ENCODE measurements at places on chromosomes 13 and 19.

DNA sequence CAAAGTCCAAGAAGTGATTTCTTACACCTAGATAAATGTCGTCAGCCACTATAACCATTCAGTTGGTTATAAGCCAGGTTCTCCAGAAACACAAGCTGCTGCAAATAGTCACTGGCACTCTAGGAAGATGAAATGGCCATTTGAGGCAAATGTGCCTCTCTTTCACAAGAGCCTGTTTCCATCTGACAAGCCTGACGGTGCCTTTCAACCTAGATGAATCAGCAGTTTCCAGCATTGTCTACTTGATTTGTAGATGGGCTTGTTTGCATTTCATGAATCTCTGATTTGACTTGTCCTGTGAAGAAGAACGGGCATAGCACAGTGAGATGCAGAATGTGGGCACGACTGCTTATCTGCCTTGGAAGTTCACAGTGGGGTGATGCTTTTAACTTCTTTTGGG is 327.2 kb downstream of the LMO7 start:
- DNase-seq: no peak

- no peak for DNase-seq
These were observed 647.1 kb upstream of the SLITRK6 start for GRCh38 chr13:86446311-86446710.

- DNase-seq: no peak
These were observed 34.4 kb upstream of the MIR17HG start for GRCh38 chr13:91313103-91313502.

- DNase-seq: peak; percentile 37
These were observed 293.6 kb downstream of the TDRD3 start for GRCh38 chr13:60690604-60691003.

- peak; percentile 87 for DNase-seq
These were observed 5.5 kb upstream of the GALP start for GRCh38 chr19:56170261-56170660.

DNA sequence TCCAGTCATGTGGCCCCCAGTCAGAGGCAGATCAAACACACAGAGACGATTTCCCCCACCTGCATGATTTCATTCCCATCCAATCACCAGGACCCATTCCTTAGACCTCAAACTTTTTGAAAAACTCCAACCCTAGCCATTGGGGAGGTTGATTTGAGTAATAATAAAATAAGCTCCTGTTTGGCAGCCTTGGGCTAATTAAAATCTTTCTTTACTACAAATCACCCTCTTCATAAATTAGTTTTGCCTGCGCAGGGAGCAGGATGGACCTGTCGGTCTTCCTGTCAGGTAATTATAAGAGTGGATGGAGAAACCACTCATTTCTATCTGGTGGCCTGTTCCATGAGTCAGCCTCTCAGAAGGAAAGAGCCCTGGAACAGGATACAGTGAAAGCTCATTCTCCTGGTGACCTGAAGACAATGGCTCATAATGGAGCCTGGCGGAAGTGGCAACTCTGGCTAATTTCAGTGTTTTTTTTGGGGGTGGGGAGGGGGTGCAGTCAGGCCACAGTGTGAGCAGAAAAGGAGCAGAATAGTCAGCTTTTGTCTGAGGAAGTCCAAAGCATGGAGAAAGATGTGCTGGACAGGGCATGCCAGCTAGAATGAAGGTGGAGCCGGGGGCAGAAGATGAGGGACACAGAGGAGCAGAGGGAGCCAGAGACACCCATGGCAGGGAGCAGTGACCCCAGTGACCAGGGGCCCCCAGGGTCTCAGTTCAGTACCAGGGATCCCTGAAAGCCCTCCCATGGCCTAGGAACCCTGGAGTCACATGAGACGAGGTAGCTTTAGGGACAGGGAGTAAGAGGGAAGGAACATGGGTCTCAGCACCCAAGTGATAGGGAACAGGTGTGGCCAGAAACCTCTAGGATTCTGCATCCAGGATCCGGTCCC is 31.8 kb upstream of the PSG9 start:
- DNase-seq: no peak

DNA sequence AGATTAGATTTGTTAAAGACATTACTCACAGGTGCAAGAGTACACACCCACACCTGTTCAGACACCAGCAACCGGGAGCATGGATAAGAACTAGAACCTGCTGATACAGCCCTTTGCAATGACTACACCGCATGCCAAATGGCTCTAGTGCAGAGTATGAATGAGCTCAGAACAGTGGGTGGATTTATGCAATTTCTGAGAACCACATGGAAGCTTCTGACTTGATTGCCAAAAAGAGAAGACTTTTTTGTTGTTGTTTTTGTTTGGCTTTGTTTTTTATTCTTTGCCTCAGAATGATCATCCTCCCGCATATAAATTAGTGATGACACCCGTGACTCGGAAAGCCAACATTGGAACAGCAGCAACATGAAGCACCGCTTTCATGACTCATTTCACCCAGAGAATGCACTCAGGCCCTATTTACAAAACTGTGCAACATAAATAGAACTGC is 77.4 kb upstream of the LRCH1 start:
- DNase-seq: no peak

- no peak for DNase-seq
These were observed 95.2 kb downstream of the USP12 start for GRCh38 chr13:27076421-27076820.

DNA sequence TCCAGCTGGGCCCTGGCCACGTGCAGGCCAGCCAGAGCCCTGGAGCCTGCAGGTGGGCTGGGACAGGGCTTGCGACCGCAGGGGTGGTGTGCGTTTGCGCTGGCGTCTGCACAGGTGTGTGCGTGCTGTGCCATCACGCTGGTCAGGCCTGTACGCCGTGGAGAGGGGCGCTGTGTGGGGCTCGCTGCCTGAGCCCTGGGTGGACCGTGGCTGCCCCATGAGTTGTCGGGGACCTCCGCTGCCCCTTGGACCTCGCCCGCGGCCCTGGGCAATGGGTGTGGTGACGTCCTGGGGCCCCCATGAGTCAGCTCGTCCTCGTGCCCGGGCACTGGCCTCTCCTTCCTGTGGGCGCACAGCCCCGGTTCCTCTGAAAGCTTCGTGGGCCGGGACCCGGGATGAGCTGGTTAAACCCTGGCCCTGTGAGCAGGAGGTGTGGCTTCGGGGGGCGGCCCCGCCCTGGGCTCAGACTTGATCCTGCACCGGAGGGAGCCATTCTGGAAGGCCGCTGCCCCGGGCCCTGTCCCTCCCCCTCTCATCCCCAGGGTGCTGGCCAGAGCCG is 6.8 kb downstream of the CSNK1G2 start:
- DNase-seq: no peak

- no peak for DNase-seq
These were observed 17.4 kb downstream of the PIP5K1C start for GRCh38 chr19:3682741-3683404.

DNA sequence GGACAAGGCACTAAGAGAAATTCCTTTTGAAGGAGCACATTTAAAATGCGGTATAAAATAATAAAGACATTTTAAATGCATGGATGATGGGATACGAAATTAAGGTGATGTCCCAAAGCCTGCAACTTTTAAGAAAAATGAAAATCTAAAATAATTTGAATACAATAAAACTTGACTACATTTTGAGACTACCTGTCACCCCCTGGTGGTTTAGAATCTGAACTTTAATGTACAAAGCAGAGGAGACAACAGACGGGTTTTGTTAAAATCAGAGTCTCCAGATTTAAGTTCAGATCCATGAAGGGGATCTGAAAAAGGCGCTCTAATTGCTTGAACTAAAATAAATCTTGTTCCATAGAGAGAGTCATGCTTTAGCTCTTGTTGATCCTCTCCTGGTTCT is 1129.3 kb upstream of the PCDH20 start:
- DNase-seq: no peak

- DNase-seq: no peak
These were observed 8.0 kb downstream of the ZNF416 start for GRCh38 chr19:57570707-57571106.

- DNase-seq: no peak
These were observed 464.6 kb downstream of the MYO16 start for GRCh38 chr13:109093998-109094397.

- no peak for DNase-seq
These were observed 6.7 kb downstream of the MED26 start for GRCh38 chr19:16621165-16621800.

DNA sequence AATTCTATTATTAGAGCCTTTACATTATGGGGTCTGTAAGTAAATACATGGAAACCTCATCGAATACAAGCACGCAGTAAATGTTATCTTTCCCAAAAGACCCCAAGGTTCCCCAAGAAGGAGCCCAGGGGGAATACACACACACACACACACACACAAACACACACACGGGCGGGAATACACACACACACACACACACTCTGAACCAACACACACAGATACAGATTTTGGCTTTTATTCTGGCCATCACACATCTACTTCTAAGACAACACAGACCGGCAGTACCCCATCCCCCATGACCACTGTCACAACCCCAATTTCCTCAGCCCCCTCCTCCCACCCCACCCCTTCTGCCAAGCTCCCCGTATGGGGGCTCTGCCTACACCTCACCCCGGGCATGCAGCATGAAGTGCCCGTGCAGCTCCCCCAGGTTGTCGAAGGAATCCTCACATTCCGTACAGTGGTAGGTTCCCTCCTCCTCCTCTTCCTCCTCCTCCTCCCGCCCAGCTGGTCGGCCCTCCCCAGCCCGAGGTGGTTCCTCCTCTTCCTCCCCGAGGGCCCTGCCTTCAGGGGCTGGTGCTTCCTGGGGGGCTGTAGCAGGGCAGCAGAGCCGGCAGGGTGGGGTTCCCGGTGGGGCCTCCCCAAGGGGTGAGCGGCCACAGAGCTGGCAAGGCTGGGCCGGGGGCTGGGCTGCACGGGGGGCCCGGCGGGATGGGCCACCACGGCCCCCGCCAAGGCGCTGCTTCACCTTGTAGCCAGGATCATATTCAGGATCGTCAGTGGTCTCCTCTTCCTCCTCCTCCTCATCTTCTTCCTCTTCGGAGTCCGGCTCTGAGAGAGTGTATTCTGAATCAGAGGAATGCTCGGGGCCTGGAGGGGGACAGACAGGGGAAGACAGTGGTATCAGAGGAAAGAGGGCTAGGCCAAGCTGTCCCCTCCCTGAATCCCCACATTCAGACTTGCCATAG is 4.4 kb upstream of the SRRM5 start:
- no peak for DNase-seq

- DNase-seq: no peak
These were observed 45.3 kb downstream of the NFIC start for GRCh38 chr19:3411636-3412035.

- DNase-seq: no peak
These were observed 32.9 kb downstream of the CCDC122 start for GRCh38 chr13:43846496-43847158.

DNA sequence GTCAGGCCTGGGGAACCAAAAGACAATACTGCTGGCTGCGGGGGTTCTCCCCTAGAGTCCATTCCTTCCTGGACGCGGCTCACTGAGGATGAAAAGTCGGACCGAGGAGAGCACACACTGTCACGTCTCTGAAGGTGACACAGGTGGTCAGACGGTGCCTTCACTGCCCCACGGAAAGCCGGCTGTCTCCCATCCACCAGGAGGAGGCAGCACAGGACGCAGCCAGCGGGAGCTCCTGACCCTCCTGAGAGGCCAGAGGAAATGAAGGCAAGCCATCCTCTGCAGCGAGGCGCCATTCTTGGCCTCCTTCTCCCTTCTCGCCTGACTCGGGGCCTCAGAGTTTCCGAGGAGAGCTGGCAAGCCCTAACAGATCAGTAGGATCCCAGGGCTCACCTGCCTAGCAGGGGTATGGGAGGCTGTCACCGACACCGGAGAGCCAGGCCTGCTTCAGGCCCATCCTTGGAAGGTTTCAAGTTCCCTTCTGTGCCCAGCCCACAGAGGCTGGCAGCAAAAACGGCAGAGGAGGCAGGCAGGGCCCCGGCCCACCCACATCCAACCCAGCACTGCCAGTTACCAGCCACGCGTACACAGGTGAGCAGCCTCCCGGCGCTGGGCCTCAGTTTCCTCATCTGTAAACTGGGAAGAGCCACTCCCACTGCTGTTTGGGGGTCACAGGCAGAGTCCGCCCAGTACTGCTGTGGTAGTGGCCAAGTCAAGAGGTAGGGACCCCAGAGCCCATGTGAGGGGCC is 4.5 kb downstream of the REXO1 start:
- no peak for DNase-seq

- DNase-seq: peak; percentile 58
These were observed 10.9 kb upstream of the GAS6 start for GRCh38 chr13:113874579-113875428.

GRCh38 chr13:82224806-82225205 is 1657.5 kb downstream of the SLITRK1 start:
- no peak for DNase-seq

GRCh38 chr13:111111376-111111937 is 3.7 kb upstream of the ARHGEF7 start:
- DNase-seq: no peak

GRCh38 chr13:21675095-21675991 is 4.5 kb downstream of the FGF9 start:
- DNase-seq: peak; percentile 58

GRCh38 chr13:87124785-87125074 is 546.4 kb upstream of the SLITRK5 start:
- DNase-seq: no peak

GRCh38 chr19:19062454-19063182 is 1.2 kb upstream of the SLC25A42 start:
- no peak for DNase-seq

- no peak for DNase-seq
These were observed at the start of gene PTGIR for GRCh38 chr19:46624958-46625661. Gene PTGIR, minus strand, starts transcription at chr19:46625089. Its CDS starts 864 bp downstream, at chr19:46624225.

GRCh38 chr19:41720103-41720502 is 11.7 kb downstream of the CEACAM5 start:
- no peak for DNase-seq

DNA sequence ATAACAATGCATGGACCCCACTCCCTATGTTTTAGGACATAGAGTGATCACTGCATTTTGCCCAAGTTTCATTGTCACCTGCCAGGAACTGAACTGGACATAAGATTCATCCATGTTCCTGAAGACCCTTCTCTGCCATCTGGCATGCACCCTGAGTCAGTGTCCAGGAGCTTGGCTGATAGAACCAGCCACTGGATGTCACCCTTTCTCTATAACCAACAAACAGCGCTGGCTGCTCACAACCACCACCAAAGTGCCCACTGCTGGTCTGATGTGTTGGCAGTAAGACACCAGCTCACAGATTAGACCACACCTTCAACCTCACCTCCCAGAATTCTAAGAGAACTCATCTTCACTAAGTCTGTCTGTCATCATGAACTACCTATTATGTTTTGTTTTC is 333.4 kb downstream of the ITGBL1 start:
- DNase-seq: no peak

DNA sequence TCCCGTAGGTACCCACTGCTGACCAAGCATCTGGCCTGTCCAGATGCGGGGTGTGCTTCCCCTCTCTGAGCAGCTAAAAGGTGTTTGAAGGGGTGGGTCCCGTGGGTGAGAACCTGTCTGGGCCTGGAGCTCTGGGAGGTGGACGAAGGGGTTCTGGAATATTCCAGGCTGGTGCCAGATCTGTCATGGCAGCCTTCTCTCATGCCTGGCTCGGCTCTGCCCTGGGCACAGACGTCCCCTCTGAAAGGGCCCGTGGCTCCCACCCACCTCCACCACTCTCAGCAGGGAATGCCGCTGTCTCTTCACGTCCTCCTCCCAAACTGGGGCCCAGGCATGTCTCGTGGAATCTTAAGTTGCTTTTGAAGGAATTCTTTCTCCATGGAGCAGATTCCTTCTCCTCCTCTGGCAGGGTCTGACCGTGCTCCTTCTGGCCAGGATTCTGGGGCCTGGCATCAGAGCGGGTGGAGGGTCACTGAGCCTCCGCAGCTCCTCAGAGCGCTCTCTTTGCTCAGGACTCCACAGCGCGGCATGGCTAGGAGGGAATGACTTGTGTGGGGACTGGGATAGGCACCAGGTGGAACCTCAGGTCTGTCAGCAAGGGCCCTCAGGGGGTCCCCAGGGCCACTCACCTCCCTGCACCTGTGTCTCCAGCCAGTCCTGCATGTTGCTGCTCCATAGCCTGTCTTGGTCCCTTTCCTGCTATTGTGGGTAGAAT is 5.9 kb upstream of the MCF2L start:
- DNase-seq: no peak

GRCh38 chr13:39159393-39159792 is 121.1 kb downstream of the NHLRC3 start:
- no peak for DNase-seq

All from upper lobe of left lung (tissue), 6 donors.